Stimulated activated naive CD4-positive, alpha-beta T cell (primary cell): ENCODE measurements at places on chromosomes 11 and 22.
A peak's percentile ranks its signal among the peaks of the same experiment; 100 is the strongest.

- no peak for DNase-seq
These were observed 111.6 kb downstream of the BLID start for GRCh38 chr11:122004446-122004845.

DNA sequence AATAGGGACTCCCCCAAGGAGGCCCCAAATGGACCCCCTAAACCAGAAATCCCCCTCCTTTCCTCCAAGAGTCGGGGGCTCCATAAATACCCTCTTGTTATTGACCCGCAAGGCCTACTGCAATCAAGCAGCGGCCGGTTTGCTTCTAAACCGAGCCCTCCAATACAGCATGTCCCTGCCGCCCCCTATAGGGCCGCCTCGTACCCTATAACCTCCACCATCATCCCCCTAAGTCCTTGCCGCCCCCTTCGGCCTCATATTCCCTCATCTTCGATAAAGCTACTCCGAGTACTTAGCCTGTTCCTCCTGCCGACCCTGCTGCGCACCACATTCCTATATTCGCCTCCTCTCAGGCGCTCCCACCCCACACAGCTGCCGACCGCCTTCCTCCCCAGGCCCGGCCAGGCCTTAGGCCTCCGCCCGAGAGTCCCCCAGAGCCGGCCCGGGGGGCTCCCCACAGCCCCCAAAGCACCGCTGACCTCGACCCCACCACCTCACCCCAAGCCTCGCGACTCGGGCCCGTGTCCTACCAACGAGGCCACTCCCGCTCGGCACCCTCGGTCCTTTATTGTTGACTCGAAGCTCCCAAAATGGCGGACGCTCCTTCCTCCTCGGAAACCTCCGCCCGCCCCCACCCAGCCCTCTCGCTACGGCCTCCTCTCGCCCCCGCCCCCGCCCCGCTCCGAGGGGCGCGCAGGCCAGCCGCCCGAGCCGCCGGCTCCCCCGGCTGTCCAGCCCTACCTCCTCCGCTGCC, 430 bp downstream of the DDX6 start:
- peak; percentile 72 for DNase-seq

- DNase-seq: no peak
These were observed 37.6 kb upstream of the MTNR1B start for GRCh38 chr11:92931746-92932422.

GRCh38 chr11:85182441-85183387, 444.4 kb downstream of the DLG2 start:
- DNase-seq: no peak

- DNase-seq: no peak
These were observed 31.2 kb downstream of the KMT5B start for GRCh38 chr11:68181719-68182451.

DNA sequence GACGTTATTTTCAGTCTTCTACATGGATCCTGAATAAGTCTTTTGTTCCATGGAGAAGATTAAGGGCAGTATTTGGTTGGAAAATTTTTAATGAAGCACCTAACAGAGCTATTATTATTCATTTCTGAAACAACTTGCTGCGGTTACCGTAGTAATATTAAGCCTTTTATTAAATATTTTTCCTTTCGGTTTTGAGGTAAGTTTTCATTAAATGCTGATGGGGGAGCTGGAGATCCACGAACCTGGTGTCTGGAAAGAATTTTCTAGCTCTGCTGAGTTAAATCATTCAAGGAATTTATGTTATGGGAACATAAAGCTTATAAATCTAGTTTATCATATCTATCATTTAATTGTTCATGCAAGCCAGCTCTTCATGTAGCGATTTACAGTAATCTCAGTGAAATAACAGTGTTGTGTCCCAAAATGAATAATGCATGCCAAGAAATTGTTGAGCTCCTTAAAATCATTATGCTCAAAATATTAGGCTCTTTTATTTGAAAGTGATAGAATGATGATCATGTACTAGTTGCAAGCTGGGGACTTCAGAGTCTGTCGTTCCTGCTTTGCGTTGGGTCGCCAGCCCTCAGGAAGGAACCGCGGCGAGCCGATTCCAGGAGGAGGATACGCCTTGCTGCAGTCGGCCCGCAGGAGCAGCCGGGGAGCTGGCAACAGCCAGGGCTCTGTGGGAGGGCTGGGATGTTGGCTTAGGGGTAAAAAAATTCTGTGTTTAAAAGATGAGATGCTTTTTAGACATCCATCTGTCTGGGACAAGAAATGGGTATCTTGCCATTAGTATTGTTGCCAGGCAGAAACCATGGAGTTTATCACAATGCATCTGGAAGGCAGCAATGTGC, 83.1 kb downstream of the TBC1D22A start:
- DNase-seq: no peak

- DNase-seq: no peak
These were observed 55.5 kb downstream of the CSNK2A3 start for GRCh38 chr11:11297578-11297977.

DNA sequence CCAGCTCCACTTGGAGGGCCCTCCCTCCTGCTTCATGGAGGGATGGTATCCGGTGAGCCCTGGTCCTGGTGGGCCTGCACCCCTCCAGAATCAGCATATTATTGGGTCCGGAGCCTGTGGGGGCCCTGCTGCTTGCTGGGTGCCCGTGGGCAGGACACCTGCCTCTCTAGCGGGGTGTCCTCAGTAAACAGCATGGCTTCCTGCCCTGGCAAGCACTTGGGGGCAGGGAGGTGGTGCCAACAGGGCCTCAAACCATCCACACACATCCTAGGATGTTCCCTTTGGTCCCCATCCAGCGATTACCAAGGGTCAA, 108.3 kb downstream of the CTTN start:
- DNase-seq: no peak

DNA sequence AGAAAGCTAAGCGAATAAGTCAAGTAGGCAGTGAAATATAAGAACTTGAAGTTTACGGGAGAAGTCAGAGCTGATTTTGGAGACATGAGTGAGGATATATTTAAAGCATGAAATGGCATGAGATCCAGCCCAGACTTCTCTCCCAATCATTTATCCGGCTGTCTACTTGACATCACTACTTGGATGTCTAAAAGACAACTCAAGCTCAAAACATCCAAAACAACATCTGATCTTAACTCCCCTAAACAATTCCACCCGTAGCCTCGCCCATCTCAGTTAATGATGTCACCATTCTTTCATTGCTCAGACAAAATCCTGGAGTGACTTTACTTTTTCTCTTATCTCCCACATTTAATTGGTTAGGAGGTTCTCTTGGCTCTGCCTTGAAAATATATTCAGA, 44.5 kb downstream of the WEE1 start:
- no peak for DNase-seq

GRCh38 chr22:18091916-18092526, 14.2 kb downstream of the PEX26 start:
- DNase-seq: no peak

GRCh38 chr22:46607483-46608114, 12.6 kb upstream of the GRAMD4 start:
- no peak for DNase-seq

DNA sequence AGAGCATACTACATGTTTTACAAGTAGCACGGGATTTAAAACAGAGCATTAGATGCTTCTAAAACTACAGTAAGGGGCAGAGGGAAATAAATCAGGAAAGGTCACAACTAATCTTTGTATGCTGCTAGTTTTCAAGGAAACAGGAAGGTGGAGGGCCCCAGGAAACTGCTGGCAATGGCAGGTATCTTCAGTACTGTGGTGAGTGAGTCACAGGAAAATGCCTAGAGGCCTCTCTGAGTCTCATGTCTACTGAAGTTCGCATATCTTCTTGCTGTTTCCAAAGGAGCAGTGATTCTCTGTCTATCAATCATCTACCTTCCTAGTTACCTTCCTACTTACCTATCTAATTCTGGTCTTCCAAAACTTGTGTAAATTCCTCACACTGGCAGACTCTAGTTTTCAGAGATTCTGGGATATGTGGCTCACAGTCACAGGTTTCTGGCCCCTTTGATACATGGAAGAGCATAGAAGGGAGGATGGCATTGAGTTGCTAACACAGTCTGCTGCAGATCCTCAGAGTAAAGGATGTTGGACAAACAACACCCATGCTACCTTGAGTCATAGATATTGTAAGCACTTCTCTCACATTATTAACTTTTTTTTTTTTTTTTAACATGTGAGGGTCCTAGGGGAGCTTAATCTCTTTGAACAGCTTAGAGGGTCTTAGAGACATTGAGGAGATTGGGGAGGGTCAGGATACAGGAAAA, 58.8 kb upstream of the SYN3 start:
- DNase-seq: no peak

GRCh38 chr11:11359611-11360010, 6.6 kb upstream of the CSNK2A3 start:
- DNase-seq: no peak

DNA sequence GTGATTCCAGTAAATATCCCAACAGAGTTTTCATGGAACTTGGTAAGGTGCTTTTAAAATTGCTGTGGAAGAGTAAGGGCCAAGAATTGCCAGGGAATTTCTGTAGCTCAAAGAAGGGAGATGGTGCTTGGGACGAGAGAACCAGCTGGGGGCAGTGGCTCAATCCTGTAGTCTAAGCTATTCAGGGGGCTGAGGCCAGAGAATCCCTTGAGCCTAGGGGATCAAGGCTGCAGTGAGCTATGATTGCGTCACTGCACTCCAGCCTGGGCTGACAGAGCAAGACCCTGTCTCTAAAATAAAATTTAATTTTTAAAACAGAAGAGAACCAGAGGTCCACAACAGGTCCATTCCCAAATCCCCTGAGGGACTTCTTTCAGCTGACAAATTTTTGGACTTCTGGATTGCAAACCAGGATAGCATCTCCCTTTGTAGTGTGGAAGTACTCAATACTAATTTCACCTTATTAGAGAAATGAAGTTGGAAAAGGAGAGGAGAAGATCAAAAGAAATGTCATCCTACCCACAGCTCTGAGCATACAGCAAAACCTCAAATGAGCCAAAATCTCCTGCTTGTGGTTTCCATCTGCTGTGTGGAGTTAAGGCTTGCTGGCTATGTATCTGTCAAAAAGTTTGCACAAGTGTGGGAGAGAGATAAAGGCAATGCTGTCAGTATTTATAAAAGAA, 59.2 kb upstream of the CLPB start:
- DNase-seq: no peak

DNA sequence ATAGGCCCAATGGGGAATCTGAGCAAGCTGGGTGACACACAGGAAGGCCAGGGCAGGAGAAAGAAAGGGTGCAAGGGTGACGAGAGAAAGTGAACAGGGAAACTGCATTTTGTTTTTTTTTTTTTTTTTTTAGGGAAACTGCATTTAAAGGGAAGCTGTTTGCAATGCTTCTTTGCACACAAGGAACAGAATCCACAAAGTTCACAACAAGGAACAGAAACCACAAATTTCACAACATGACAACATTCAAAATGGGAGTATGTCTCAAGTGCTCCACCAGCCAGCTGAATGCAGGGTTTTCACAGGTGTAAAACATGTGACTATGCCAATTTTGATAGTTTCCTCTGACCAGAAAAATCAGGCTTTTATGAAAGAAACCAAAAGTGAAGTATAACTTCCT, 6.8 kb upstream of the PLAAT3 start:
- DNase-seq: no peak

- no peak for DNase-seq
These were observed 170.3 kb downstream of the KIRREL3 start for GRCh38 chr11:126830216-126830806.

DNA sequence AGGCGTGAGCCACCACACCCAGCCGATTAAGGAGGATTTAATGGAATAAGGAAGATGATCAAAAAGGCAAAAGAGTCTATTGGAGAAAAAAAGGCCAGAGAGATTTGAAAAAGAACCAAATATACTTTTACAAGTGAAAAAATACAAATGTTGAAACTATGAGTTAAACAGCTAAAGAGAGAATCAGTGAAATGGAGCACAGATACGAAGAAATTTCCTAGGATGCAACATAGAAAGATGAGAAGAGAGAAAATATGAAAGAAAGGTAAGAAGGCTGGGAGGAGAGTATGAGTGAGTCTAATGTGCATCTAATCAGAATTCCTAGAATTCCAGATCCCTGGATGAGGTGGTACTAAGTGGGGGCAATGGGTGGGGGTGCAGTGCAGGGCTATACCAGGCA, 19.4 kb upstream of the CELSR1 start:
- no peak for DNase-seq

DNA sequence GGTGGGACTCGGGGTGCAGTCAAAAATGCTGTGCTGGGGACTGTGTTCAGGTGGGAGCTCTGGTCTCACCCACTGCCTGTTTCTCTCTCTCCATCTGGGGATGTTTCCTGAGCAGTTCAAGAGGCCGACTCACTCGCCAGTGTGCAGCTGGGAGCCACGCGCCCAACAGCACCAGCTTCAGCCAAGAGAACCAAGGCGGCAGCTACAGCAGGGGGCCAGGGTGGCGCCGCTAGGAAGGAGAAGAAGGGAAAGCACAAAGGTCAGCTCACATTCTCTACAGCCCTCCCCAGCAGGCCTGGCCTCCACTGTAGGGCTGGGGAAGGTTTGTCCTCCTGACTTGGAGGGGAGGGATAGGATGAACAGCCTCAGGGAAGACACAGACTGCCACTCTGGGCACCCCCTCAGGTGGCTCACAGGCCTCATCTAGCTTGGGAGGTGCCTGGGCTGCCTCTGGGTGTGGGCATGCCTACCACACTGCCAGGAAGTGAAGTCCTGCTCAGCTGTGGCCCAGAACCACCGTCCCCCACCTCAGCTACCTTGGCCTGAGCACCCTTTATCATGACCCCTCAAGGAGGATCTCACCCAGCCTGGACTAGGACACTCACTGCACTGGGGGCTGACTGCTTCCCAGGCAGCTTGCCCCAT, 13.0 kb downstream of the TUB start:
- DNase-seq: no peak

GRCh38 chr22:43234264-43234988, 47.5 kb upstream of the TTLL12 start:
- no peak for DNase-seq

- DNase-seq: no peak
These were observed 92.5 kb downstream of the DSCAML1 start for GRCh38 chr11:117704395-117705100.

- DNase-seq: no peak
These were observed 420.2 kb downstream of the NTM start for GRCh38 chr11:131790586-131790985.

DNA sequence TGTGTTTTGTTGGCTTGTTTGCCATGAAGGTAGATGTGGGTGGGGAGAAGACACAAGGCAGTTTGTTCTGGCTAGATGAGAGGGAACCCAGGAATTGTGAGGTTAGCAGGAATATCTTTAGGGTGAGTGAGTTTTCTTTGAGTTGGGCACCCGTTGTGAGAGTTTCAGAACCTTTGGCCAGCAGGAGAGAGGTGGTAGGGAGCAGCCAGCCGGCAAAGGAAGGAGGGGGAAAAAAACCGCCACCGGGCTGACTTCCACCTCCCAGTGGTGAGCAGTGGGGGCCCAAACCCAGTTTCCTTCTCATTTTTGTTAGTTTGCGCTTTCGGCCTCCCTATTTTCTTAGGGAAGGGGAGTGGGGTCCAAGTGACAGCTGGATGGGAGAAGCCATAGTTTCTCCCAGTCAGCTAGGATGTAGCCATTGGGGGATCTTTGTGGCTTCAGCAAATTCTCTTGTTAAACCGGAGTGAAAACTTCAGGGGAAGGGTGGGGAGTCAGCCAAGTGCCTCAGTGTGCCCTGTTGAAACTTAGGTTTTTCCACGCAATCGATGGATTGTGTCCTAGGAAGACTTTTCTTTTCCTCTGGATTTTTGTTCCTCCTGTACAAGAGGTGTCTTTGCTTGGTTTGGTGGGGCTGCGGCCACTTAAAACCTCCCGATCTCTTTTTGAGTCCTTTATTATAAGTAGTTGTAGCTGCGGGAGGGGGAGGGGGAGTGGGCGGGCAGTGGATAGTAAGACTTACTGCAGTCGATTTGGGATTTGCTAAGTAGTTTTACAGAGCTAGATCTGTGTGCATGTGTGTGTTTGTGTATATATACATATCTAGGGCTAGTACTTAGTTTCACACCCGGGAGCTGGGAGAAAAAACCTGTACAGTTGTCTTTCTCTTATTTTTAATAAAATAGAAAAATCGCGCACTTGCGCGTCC, 1.1 kb upstream of the GCAT start:
- no peak for DNase-seq

GRCh38 chr11:78564490-78565467, 9.9 kb downstream of the NARS2 start:
- DNase-seq: peak; percentile 70
